ENCODE measurements at places on chromosomes 6 and 20.

DNA sequence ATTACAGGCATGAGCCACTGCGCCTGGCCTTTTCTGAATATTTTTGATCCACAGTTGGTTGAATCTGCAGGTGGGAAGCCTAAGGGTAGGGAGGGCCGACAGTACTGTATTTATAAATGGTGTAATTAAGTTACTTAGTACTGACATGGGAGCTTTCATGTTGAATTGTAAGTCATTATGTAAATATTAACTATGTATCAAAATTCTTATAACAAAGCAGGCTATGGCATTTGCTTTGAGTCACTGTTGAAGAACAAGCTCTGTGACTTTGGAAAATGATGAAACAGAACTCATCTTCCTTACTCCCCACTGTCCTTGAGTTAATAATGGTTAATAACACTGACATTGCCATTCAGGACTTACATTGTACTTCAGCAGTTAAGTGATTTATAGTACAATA, 63.0 kb upstream of the TXNDC5 start:
- peak; percentile 16 for DNase-seq

GRCh38 chr20:60203451-60203850, 245.2 kb downstream of the CDH26 start:
- DNase-seq, result no peak

DNA sequence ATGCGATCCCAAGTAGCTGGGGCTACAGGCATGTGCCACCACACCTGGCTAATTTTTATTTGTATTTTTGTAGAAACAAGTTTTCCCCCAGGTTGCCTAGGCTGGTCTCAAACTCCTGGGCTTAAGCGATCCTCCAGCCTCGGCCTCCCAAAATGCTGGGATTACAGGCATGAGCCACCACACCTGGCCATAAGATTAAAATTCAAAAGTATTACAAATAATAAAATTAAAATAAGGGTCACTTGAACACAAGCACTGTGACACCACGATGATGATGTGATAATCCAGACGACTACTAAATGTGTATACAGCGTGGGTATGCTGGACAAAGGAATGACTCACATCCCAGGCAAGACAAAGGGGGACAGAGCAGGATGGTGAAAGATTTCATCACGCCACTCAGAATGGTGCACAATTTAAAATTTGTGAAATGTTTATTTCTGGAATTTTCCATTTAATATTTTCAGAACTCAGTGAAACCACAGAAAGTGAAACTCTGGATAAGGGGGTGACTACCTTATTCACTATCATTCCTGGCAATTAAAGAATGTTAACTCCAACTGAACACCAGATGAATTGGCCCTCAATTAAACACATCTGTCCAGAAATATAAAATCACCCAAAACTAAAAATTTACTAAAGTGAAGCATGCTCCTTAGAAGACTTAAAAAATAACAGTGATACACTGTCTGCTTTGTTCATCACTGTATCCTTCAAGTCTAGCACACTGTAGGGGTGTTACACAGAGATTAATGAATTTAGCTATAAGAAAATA, 13.1 kb downstream of the B4GALT5 start:
- no peak for DNase-seq

DNA sequence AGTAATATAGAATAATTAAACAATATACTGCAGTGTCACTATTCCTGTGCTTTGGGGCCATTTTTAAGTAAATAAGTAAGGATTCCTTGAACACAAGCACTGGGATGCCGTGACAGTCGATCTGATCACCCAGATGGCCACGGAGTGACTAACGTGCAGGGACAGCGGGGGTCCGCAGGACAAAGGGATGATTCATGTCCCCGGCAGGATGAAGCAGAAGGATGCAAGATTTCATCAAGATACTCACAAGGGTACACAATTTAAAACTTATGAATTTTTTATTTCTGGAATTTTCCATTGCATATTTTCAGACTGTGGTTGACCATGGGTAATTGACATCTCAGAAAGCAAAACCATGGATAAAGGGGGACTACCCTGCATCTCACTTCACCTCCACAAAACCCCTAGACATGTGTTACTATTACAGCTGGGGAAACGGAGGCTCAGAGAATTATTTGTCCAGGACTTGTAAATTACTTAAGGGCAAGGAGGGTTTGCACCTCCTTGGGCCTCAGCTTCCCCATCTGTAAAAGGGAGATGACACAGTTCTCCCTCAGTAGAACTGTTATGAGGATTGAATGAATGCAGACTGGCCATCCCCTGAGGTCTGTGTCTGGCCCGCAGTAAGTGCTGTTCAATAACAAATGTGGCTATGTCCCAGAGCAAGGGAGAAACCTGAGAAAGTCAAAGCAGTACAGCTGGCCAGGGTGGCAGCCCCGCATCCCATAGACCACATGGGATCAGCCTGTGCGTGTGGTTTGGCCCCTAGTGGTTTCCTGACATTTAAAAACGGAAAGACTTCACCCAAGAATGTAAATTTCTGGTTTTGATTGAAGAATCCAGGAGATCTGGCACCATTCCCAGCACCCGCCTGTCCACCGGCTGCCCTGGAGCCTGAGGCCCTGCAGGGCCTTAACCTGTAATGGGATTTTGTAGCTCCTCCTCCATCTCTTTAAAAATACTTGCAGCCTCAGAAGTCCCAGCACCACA, 235.5 kb downstream of the BMP7 start:
- DNase-seq, result no peak

DNA sequence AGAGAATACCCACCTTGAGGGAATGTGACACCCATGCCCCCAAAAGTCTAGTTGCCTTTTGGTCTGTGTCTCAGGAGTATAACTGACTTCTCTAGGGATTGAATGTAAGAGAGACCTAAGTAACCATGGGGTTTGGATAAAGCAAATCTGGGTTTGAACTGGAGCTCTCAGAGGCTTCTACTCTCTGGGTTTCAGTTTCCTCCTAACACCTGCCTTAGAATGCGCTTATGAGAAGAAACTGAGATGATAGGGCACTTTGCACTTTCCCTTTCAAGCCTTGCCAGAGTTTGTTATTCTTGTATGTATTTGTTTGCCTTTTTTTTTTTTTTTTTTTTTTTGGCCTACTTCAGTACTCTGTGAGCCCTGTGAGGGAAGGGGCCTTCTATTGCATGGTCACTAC, 19.4 kb downstream of the SDHAF4 start:
- DNase-seq, result no peak

DNA sequence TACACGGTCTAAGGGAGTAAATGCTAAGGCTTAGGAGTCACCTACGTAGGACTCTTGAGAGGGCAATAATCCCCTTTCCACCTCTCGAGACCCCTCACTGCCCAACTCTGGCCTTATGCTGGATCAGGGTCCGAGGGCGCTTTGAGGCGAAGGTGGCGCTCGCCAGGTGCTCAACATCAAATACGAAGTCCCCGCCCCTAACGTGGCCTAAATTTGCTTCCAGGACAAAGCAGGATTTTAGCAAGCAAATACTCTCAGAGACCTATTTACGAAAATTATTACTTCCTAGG, 406 bp upstream of the TRIM26 start:
- no peak for DNase-seq

- no peak for DNase-seq
Observed at GRCh38 chr6:144145541-144145940, 4.8 kb upstream of the STX11 start.

GRCh38 chr6:133114973-133115372, 126.2 kb upstream of the EYA4 start:
- DNase-seq, result no peak

DNA sequence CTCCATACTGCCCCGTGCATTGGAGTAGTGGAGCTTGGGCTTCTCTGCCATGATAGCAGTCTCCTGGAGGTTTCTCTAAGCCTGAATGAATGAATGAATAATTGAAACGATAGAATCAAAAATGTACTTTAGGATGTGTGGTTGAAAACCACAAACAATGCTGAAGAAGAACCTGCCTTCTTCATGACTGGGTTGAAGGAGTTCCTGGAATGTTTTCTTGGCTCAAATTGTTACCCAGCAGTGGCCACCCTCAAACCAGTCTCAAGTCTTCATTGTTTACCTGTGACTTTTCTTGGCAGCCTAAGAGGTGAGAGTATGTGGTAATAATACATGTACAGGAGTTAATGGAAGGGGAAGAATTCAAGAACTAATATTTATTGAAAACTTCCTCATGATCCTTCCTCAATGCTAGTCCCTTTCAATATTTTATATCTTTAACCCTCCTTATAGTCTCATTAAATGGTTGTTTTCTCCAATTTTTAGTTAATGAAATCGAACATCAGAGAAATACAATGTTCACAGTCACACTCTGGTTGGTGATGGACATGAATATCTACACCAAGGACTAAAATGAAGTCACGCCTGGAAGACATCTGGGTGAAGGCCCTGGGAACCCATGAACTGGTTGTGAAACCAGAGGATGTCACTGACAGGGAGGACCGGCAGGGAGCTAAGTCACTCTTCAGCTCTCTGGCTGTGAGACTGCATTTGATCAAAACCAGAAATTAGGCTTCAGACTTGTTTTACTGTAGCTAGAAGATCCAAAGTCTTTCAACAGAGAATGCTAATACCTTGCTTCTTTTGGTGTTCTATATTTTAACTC, at the start of gene GSTA5:
TSS of gene GSTA5 (minus strand) at position 51 of the 823 bp plus-strand sequence.
- DNase-seq, result no peak

DNA sequence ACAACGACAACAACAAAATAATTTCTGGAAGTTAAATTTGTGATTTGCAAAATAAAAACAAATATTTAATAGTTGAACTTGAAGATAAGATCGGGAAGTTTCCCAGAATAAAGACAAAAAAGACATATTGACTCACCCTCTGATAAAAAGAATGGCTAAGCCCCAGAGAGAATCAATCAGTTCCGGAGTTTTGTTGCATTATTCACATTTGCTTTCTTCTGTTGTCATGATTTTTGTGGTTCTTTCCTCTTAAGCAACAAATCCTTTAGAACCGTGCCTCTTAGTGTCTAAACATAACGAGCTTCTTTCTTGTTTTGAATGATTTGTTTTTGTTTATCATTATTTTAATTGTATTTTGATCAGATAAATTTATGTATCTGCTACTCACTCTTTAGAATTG, 337.7 kb upstream of the PRND start:
- no peak for DNase-seq

GRCh38 chr6:158060455-158061360, 79.0 kb downstream of the SYNJ2 start:
- DNase-seq, result peak; percentile 54

DNA sequence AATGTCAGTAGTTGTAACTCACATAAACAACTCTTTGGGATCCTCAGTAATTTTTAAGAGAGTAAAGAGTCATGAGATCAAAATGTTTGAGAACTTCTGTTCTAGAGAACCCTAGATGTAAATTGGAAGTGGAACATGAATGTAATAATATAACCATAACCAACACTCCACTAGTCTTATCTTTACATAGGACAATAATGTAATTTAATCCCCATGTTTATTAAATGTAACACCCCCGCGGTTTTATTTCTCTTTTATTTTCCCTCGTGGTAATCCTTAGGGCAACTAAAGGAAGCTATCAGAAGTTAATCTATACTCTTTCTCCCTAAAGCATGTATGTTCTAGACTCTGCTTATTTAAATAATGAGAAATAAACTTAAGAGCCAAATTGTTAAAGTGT, 54.4 kb downstream of the ZNF292 start:
- DNase-seq, result no peak

- no peak for DNase-seq
Observed at GRCh38 chr6:169803816-169804340, 52.5 kb downstream of the ERMARD start.

DNA sequence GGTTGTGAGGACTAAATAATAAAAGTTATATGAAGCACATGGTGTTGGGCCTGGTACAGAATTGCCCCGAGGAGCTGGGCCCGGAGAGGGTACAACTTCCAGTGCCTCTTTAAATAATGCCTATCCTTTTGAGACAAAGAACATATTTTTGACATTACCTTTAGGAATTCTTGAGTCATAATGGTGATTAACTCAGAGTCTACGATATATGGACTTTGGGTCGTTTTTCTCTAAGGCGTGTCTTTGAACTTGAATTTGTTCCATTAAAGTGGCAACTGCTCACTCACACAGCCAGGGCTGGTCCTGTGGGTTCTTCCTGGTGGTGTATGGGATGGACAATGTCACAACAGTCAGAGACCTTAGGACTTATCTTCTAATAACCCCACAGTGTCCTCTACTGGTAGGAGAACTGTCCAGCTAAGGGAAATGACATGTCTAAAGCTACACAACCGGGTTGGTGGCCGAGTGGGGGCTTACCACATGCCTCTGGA, 106.5 kb downstream of the CDC5L start:
- DNase-seq, result no peak

- peak; percentile 89 for DNase-seq
Observed at GRCh38 chr6:141562851-141563763, 569.6 kb upstream of the GJE1 start.

- DNase-seq, result no peak
Observed at GRCh38 chr6:10587656-10588406, 66.7 kb downstream of the GCNT2 start.

All from NCI-H748 treated with DMSO at 0.1 percent for 48 hours (cell line).